IPS DF 19.7 (cell line): ENCODE measurements at places on chromosomes 7 and 10.
A peak's percentile ranks its signal among the peaks of the same experiment; 100 is the strongest.

DNA sequence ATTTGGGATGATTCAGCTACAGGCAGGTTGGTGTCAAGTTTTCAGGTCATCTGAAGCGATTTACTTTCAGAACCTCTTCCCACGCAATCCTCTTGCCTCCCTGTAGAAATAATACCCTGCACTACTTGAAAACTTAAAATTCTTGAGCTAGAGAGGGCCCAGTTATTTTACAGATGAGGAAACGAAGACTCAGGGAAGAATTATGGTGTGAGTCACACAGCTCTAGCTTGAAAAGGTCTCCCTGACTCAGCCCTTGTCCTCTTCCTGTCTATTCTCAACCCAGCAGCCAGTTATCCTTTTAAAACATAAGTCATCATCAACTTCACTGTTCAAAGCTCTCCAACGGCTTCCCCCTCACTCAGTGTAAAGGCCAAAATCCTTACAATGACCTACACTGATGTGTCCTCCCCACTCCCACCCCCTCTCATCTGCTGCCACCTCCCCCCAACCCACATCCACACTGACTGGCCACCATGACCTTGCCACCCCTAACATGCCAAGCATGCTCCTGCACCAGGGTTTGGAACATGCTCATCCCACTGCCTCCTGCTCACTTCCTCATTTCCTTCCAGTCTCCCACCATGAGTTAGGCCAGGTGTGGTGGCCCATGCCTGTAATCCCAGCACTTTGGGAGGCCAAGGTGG is 3.4 kb downstream of the DNMBP start:
- DNase-seq = no peak

- no peak for DNase-seq
These were observed 60.0 kb upstream of the PDLIM1 start for GRCh38 chr10:95350830-95351228.

DNA sequence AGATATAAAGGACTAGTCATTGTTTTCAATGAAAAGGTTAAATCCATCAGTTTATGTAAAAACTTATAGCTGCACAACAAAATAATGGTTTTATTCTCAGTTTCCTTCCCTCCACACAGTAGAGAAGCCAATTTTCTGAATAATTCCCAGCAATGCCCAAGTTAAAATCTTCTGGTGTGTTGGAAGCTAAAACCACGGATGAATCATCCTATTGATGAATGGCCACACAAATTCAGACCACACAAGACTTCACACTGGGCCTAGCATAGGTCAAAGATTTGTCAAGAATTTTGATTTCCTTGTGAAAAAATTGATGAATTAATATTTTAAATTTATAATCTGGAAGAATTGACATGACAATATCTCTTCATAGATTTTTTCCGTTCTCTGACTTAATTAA is 617.6 kb downstream of the INHBA start:
- DNase-seq = no peak

DNA sequence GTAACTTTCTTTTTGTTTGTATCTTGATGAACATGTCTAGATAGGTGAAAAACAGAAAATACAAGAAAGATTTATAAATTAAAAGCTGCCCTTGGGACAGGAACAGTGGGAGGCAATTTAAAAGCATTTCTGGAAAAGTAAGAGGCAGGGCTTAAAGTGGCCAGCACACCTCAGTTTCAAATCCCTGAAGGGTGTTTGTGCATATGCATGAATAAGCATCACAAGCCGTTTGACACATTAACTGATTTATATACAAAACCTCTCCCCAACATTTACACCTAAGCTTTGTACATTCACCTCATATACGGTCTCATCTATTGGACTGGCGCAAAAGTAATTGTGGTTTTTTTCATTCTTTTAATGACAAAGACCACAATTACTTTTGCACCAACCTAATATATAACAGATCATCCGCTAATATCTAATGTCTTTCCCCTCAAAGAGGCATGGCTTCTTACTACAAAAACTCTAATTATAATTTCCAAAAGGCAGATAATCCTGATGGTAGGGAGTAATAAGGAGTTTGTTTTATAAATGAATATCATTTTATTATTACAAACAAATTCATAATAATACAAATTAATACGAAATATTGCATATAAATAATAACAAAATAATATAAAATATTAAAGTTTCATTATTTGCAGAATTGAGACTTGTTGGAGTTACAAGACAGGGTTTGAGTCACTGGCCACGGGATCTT is 48.3 kb downstream of the LRGUK start:
- DNase-seq = no peak

DNA sequence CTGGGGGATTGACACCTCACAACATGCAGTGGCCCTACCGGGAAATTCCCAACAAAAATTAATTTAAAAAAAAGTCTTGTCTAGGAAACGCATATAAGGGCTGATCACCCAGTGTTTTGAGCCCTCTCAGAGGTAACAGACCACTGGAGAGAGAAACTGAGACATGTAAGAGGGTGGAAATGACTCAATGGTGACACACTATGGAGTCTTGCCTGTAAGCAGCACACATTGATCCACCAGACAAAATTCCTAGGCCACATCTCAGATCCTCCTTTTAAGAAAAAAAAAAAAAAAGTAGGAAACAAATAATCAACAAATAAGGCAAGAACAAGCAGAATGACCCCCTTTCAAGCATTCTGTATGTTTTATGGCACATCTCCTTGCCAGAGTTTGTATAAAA is 296.2 kb downstream of the MAGI2 start:
- DNase-seq = no peak

- DNase-seq = no peak
These were observed 4.8 kb upstream of the KCP start for GRCh38 chr7:128915271-128915819.

DNA sequence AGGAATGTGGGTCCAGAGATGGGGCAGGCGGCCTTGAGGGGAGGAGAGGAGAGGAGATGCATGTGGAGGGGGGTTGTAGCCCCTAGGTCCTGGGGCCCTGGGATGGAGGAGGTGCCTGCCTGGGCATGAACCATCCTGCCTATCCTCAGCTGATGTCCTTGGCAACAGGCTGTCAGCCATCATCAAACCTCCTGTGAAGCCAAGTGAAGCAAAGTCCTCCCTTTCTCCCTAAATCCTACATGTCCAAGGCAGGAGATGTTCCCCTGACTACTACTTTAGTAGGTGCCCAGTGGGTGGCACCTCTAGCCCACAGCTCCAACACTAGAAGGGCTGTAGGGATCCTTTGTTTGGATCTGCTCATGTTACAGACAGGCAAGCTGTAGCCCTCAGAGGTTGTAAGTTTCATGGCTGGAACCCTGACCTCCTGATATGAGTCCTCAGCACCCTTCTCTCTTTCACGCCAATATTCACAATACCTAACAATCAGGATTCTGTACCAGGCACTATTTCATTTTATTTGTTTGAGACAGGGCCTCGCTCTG is 66.6 kb upstream of the SYPL1 start:
- no peak for DNase-seq

DNA sequence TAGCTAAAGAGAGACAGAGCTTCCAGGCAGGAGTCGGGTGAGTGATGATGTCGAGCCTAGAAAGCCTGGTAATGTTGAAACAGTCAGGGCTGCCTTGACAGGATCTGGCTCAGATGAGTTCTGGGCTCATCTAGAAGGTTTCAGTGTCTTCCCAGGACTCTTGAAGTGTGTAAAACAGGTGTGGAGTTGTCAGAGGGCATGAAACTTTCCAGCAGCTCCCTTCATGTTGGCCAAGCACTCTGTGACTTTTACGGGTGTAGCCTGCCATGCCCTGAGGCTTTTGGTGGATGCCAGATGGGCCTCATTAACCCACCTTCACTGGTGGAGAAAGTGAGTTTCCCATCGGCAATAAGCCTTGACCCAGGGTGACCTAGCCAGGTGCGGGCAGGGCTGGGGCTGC is 66.4 kb upstream of the PDCD4 start:
- DNase-seq = no peak

- DNase-seq = peak; percentile 20
These were observed 120.1 kb upstream of the GNAI1 start for GRCh38 chr7:80014511-80014910.

GRCh38 chr7:81158189-81158588 is 239.3 kb upstream of the SEMA3C start:
- DNase-seq = no peak

DNA sequence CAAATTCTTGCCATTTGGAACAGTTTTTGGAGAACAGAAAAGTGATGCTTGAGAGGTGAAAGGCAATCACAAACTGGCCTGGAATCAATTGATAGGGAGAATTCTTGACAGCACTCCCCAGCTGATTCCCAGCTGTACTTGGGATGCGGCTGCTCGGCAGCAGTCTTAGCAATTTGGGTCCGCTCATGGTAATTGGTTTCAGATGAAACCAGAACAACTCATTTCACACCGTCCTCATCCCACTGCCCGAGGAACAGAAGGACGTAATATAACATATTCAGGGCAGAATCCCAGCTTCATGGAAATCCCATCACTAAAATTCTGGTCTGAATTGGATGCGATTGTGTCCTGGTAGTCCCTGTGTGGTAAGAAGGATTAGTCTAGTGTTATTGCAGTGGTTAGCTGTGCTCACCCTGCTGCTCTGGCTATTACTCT is 223.3 kb upstream of the FERD3L start:
- no peak for DNase-seq

GRCh38 chr7:150367677-150368095 is 936 bp upstream of the REPIN1 start:
- no peak for DNase-seq

GRCh38 chr7:150755473-150756099 is 18.4 kb downstream of the GIMAP5 start:
- DNase-seq = no peak

DNA sequence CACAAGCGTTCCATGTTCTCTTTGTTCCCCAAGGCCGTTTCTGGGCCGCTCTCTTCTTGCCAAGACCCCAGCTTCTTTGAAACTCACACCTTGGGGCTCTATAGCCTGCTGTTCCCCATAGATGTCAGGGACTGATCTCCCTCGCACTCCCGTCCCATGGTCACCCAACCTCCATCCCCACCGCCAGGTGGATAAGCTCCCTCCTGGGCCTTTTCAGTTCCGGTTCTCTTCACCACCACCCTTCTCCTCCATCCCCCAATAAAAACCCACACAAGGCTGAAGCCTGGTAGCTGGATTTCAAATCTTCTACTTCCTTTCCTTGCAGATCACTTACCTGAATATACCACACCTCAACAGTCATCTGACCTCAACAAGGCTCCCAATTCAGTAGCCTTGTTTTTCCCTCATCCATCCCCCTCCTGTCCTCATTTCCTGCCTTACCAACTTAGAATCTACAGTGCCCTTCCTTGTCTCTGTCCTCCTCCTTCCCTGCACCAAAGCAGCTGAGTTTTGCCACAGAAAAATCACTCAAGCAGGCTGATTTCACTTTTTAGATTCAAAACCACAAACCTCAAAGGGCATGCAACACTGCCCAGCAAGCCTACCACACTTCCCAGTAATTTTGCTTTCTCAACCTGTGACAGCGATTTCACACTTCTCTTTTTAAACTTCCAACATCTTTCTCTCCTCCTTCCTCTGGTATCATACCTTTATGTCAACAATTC is 7.7 kb downstream of the SLC37A3 start:
- no peak for DNase-seq

DNA sequence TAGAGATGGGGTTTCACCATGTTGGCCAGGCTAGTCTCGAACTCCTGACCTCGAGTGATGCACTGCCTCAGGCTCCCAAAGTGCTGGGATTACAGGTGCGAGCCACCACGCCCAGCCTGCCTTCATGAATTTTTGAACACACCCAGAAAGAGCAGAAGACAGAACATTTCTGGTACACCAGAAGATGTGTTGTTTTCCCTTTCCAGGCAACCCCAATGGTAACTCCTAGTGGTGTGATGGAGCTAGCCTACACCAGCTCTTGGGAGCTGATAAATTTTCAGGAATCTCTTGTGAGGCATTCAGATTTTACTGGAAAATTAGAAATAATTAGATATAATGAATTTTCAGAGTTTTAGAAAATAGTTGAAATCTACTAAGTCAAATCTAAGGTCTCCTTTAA is 904 bp upstream of the CCDC7 start:
- DNase-seq = no peak

GRCh38 chr7:85954961-85955360 is 688.7 kb upstream of the GRM3 start:
- no peak for DNase-seq

DNA sequence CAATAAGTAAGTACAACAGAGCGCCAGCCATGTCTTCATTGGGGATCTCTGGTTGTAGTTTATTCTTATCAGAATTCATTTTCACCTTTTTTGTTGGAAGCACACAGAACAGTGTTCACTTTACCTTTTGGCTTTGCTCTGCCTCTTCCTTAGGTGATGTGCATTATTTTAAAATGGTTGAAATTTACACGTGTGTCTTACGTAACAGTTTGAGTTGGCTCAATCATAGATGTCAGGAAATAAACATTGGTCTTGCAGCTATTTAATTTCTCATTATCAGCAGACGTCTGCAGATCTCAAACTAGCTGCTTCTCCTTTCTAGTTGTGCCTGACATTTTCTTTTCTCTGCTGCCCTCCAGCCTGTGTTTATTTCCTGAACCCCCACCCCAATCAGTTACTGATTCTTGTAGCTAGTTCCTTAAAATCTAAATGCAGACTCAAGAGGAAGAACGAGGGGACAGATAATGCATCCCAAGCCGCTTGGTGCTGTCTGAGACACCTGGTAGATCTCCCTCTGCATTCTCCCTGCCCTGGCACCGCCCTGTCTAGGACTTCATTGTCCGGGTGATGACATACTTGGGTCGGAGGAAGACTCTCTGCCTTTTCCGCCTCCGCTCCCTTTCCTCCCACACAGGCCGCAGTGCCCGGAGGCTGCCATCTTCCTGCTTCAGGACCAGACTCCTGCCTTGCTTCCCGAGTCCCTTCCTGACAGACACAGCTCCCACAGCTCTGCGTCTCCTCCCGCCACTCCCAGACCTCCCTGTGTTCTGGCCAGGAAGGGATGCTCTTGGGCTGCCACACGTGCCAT is 108.2 kb downstream of the ANKRD61 start:
- DNase-seq = no peak

DNA sequence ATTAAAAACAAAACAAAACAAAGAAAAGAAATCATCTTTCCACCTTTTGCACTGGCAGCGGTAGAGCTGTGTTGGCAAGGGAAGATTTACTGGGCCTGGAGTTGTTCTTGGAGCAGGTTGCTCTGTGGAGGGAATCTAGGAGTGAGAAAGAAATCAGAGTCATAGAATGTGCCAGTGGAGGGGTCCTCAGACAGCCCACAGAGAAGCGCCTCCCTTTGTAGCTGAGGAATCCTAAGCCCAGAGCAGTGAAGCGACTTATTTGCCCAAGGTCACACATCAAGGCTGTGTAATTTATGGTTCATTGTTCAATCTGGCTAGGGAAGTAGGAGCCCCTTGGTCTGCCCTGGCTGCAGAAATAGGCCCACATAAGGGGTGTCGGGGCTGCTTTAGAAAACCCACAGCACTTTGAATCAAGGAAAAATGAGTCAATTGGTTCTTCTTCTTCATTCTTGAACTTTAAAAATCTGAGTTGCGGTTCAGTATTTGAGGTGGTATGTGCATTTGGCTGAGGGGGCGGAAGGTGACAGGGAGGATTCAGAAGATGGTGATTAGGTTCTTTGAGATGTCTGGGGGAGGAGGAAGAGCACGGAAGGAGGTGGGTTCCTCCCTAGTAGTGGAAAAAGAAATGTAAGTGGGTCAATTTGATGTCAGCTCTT is 253.7 kb downstream of the PTEN start:
- DNase-seq = no peak

GRCh38 chr10:58870070-58870469 is 306.4 kb upstream of the PHYHIPL start:
- DNase-seq = no peak

- DNase-seq = no peak
These were observed 163.9 kb downstream of the ADARB2 start for GRCh38 chr10:1573334-1573969.

- DNase-seq = no peak
These were observed 8.9 kb downstream of the H2BK1 start for GRCh38 chr7:151201344-151201743.
